RKO (cell line): ENCODE measurements at places on chromosomes 5 and 9.

GRCh38 chr5:114858665-114859437, 310.9 kb downstream of the TRIM36 start:
- DNase-seq, result no peak

DNA sequence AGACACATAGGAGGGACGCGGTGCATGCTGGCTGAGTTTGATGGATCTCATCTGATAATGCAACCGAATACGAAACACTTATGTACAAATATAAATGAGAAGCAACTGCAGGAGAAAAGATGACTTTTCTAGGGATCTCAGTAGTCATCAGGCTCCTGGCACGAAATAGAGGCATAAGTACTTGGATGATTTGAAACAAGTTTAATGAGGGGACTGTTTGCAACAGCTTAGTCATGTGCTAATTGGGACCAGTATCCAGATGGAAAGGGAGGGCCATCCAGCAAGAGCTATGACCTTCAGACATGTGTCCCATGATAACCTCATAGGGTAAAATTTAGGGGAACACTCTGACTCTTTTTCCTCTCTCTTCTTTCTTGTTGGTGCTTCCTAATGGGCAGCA, 123.0 kb downstream of the EGFLAM start:
- no peak for DNase-seq

- DNase-seq, result no peak
Measured at GRCh38 chr5:80569961-80570786, at the start of gene ANKRD34B. Gene ANKRD34B (minus strand): TSS chr5:80570280. CDS start chr5:80560019, 10,261 bp downstream.

DNA sequence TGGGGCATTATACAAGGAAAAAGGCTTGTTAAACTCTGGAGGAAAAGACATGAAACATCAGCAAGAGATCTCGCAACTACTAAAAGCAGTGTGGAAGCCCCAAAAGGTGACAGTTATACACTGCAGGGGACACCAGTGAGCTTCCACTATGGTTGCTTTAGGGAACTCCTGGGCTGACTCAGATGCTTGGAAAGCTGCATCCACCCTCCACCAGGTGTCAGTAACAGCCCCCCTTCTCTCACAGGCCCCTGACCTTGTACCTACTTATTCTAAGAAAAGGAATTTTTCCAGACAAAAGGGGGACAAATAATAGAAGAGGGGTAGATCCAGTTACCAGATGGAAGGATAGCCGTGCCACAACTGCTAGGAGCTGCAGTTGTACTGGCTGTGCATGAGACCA, 154.4 kb upstream of the COX7C start:
- DNase-seq, result no peak

- DNase-seq, result no peak
Measured at GRCh38 chr9:131617611-131618010, 72.3 kb downstream of the PRRT1B start.

DNA sequence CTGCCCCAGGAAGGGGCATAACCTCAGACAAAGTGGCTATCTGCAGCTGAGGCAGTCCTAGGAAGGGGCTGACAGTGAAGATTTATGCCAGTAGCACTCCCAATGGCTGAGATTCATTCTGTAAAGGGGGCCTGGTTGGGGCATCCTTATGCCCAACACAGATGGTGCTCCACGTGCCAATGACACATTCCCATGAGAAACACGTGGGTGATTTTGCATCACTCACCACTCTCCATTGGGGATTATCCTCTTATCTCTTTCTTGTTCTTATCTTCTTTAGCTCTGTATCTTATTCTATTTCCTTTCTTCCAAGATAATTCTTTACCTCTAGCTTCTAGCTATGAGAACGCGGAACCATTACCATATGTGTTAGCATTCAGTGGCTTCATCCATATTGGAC, 194.0 kb upstream of the TUT7 start:
- no peak for DNase-seq

- DNase-seq, result no peak
Measured at GRCh38 chr9:135857371-135857786, 50.0 kb downstream of the CAMSAP1 start.

GRCh38 chr5:141359790-141360426, at the start of gene PCDHGB2:
Gene PCDHGB2 (plus strand): TSS chr5:141359994. CDS start chr5:141360136, 142 bp downstream.
- peak; percentile 80 for DNase-seq

GRCh38 chr5:170538096-170538465, 34.3 kb downstream of the KCNIP1 start:
- no peak for DNase-seq

- DNase-seq, result no peak
Measured at GRCh38 chr9:113634596-113635515, 171.3 kb downstream of the RGS3 start.

GRCh38 chr9:119509291-119509905, 140.2 kb upstream of the BRINP1 start:
- DNase-seq, result peak; percentile 44

DNA sequence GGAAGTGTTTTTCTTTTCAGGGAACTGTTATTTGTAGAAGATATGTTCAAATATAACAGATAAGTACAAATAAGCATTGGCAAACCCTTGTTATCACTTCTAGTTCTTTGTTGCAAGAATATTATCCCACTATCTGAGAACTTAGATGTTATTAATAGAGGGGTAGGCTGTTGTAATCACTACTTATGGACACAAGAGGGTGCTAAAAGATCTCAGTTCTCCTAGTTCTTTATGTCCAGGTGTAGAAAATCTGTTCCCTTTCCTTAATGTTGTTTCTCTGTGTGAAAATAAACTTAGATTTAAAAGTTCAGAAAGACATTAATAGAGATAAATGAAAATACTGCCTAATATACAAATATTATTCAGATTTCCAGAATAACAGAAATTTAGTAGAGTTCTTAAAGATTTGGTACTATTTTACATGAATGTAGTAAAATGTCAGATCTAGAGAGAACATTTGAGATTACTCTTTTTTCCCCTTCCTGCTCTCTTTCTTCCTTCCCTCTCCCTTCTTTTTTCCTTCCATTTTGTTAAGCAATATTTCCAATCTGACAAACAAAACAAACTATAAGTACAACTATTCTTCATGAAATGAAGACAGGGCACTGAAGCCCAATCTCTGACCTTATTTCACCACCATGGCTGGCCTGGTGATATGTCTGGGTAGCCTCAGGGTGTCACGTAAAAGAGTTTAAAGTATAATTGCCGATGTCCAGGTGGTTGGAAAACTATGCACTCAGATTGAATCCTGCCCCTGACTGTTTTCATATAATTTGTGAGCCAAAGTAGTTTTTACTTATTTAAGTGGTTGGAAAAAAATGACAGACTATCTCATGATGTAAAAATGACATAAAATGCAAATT, 43.6 kb upstream of the C5orf46 start:
- peak; percentile 62 for DNase-seq

DNA sequence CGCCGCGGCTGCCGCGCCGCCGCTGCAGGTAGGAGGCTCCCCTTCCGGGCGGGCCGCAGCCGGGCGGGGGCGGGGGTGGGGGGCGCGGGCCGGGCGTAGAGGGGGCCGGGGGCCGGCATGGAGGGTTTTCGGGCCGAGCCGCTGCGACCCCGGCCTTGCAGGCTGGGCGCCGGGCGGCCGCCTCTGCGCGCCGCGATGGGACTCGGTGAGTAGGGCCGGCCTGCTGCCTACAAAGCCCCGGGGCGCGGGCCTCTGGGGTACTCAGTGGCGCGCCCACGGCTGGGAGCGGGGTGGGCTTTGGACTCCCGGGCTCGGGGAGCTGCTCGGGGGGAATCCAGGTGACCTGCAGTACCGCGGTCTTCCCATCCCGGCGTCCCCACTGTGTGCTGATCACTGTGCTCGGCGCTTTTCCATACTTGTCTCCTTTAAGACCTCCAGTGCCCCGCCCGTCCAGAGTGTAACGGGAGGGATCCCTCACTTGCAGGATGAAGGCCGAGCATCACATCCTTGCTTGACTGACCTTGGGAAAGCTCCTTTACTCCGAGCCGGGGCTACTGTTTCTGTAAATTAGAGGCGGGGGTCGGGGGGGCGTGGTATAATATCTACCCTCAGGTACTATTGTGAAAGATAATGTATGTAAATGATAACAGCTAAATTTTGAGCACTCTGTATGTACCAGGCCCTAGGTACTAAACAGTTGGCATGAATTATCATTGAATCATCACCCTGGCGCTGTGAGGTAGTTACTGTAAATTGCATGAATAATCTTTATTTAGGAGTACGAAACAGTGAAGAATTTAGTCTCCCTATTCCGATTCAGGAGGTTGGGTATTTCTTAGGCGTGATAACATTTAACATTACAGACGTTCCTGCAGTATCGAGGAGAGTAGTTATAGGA, 672 bp downstream of the MSANTD3 start:
- DNase-seq, result peak; percentile 92

DNA sequence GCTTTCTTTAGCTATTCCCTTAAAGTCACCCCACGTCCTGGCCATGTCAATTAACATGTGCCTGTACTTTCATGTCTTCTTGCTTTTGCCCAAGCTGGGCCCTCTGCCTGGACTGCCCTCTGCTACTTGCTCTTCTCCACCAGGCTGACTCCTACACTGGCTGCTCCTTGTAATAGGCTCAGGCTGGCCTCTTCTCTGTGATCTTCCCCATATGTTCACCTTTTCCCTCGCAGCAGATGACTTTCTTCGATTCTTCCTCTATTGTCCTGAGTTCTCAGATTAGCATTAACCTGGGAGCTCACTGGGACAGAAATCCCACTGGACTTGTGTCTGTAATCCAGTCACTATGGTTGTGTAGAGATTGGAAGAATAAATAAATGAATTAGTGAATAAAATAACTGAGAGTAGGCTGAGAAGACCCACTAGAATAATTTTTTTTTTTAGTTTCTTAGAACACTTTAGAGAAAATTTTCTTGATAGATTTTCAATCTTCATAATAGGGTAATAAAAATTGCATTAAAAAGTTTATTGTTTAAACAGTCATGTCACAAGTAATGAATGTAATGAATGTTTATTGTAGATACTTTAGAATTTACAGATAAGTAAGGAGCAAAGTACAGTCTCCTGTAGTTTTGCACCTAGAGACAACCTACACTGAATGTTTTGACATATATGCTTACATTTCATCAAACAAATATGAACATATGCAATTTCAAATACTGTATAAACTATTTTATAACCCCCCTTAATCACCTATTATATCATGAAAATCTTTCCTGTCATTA, 47.4 kb upstream of the TNFSF15 start:
- no peak for DNase-seq

GRCh38 chr9:129735546-129735945, 17.3 kb downstream of the PTGES start:
- no peak for DNase-seq

DNA sequence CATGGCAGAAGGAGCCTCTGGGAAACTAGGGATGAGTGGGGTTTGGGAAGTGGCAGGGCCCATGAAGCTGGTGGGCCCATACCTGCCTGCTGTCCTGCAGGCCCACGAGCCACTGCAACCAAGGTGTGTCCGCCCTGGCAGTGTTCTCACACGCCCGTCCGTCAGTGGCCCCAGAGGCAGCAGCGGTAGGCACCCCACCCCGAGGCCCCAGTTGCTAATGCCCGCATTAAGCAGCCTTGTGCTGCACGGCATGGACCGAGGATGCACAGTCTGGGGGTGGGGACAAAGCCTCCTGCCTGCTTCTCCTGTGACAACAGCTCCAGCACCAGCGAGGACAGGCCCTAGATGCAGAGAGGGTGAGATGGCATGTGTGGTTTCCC, 41.3 kb downstream of the HK3 start:
- DNase-seq, result no peak

DNA sequence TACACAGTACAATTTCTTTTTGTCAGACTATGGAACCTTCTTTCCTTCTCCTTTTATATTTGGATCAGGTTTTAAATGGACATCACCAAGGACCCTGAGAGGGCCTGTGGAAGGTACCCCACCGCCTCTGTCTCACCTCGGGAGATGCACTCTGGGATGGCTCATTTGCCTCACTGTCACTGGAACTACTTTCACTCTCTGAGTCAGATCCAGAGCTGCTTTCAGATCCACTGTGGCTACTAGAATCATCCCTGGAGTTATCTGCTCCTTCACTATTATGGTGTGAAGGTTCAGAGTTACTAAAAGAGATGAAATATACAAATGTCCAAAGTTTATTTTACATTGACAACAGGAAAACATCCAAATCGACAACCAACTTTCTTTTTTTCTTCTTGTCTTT, 24.6 kb downstream of the LEAP2 start:
- DNase-seq, result no peak

- DNase-seq, result no peak
Measured at GRCh38 chr9:4116723-4117460, 183.0 kb downstream of the GLIS3 start.

- DNase-seq, result peak; percentile 4
Measured at GRCh38 chr5:45795458-45795857, 99.3 kb upstream of the HCN1 start.

DNA sequence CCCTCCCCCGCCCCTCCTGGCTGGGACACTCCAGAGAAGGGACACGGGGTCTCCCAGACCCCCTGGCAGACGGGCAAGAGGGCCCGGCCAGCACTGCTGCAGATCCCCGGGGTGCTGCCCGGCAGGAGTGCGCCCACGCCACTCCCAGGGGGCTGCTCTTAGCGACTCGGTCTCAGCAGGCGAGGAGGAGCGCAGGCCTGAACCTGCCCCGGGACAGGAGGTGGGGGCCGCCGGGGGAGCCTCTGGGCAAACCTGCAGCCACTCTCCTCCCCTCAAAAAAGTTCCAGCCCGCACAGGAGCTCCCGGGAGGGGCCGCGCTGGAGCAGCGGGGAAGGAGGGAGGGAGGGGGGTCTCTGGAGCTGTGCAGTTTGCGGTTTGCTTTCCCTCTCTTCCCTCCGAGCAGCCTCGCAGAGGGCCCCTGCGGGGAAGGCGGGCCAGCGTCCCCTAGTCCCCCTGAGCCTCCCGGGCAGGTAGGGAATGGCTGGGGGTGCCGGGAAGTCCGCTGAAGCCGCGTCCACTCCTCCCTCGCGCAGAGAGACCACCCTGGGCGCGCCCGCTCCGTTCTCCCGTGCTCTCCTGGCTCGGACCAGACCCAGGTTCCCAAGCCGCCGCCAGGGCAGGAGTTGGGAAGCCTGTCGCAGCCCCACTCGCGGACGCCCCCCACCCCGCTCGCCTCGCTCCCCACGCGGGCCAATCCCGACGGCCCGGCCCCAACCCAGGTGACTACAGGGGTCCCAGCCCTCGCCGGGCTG, 44.2 kb downstream of the NACC2 start:
- DNase-seq, result no peak

- DNase-seq, result no peak
Measured at GRCh38 chr5:575636-576035, 36.5 kb upstream of the CEP72 start.

GRCh38 chr9:106637486-106637885, 225.5 kb upstream of the ZNF462 start:
- no peak for DNase-seq

- no peak for DNase-seq
Measured at GRCh38 chr5:2201011-2201410, 318.3 kb upstream of the IRX4 start.

- DNase-seq, result no peak
Measured at GRCh38 chr5:3194271-3194670, 401.4 kb upstream of the IRX1 start.

GRCh38 chr5:125154301-125155110, 408.1 kb upstream of the ZNF608 start:
- no peak for DNase-seq

GRCh38 chr5:76855961-76856360, 6.1 kb downstream of the S100Z start:
- DNase-seq, result no peak

DNA sequence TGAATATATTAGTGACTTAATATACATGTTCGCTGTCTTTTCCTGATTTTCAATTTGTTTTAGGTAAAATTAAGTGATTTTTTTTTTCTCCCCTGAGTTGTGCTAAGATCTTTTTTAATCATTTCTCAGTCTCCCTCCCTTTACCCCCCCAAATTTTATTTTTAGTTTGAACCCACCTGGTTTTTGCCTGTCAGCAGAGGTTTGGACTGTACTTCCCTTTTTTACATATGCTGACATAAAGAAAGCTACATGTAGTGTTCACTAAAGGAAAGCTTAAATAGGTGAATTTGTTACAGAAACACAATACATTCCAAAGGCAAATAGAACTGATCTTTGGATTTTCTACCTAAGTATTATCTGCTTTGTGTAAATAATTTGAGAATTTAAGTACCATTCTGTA, 82.2 kb downstream of the IPO11 start:
- no peak for DNase-seq
